ENCODE measurements at places on chromosomes 12 and 14.

GRCh38 chr12:89889062-89889461 is 180.4 kb upstream of the ATP2B1 start:
- H3K4me3 ChIP-seq: no peak overlapping the region
- H3K27ac ChIP-seq: no peak overlapping the region
- H3K27me3 ChIP-seq: no peaks in the 10 kb centered on the region
- no peaks in the 10 kb centered on the region for H3K4me1 ChIP-seq
- DNase-seq: no peak

GRCh38 chr14:55756078-55756477 is 176.1 kb downstream of the KTN1 start:
- DNase-seq: no peak
- no peak overlapping the region for H3K4me3 ChIP-seq
- H3K36me3 ChIP-seq: no peaks in the 10 kb centered on the region
- no peaks in the 10 kb centered on the region for H3K27me3 ChIP-seq

DNA sequence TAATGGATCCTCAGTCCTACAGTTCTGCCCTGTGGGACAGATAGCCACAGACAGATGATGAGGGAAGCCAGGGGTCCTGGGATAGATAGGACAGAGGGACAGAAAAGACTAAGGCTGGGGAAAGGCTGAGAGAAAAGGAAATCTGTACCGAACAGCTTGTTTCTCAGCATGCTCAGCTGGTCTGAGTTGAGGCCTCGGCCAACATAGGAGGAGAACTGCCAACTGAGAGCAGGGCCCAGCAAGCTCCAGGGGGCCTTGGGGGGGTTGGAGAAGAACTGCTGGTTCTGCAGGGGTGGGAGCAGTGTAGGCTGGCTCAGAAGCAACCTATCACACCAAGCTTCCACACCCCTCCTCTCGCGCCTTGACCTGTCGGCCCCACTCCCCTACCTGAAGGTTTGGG is 10.1 kb downstream of the IL23A start:
- H3K36me3 ChIP-seq: peaks cover 32% of the 10 kb centered on the region
- no peak overlapping the region for H3K4me3 ChIP-seq
- DNase-seq: no peak
- no peaks in the 10 kb centered on the region for H3K27me3 ChIP-seq

DNA sequence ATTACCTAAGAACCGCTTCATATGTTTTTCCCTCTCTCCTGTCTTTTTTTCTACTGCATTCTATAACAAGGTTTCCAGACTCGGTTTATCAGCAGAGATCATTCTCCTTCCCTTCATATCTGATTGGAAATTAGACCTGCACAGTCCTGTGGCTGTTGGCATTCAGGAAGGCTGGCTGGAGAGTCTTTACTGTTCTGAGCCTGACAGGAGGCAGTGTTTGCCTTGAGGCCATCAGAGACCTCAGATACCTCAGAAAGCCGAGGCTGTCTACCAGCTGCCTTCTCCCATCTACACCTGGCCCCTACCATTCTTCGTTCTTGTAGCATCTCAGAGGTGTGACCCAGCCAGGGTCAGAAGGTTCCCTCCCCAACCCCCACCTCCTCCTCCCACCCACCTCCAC is 182.0 kb downstream of the CAND1 start:
- H3K4me3 ChIP-seq: no peak overlapping the region
- H3K4me1 ChIP-seq: peaks cover 5% of the 10 kb centered on the region
- H3K27ac ChIP-seq: no peak overlapping the region
- no peaks in the 10 kb centered on the region for H3K27me3 ChIP-seq
- H3K36me3 ChIP-seq: no peaks in the 10 kb centered on the region

- H3K36me3 ChIP-seq: no peaks in the 10 kb centered on the region
- H3K27ac ChIP-seq: no peak overlapping the region
- H3K4me1 ChIP-seq: no peaks in the 10 kb centered on the region
- H3K27me3 ChIP-seq: no peaks in the 10 kb centered on the region
These were observed 5.0 kb downstream of the OSBPL8 start for GRCh38 chr12:76554405-76555230.

- peak overlapping the region; percentile 66 for H3K27ac ChIP-seq
- H3K27me3 ChIP-seq: no peaks in the 10 kb centered on the region
- DNase-seq: no peak
- no peaks in the 10 kb centered on the region for H3K36me3 ChIP-seq
- peaks cover 23% of the 10 kb centered on the region for H3K4me1 ChIP-seq
- no peak overlapping the region for H3K4me3 ChIP-seq
These were observed 141.9 kb downstream of the ANO6 start for GRCh38 chr12:45357539-45358417.

DNA sequence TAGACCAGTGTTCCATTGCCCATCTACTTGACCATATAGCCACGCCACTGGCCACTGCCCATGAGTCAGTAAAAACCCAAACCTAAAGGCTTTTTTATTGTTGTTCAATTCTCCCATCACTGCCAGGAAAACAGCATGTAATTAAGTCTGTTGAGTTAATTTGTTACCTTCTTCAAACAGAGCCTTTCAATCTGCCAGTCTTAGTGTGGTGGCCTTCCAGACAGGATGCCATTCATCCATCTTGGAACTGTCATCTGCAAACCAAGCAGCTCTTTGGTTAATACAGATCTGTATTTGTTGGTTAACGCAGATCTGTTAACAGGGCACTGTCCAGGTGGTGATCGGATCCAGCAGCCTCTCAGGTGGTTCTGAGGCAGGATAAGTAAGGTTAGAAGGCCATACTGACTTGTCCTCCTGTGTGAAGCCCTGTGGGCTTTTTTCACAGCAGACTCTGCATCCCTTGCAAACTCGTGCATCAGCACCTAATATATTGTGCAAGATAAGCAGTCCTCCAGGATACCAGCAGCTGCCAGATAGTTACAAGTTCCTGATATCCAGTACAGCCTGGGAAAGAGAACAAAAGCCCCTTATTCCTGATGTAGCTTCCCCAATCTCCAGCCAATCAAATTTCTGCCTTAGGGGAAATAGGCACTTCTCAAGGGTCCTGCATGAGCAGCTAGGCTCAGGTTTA is 59.1 kb upstream of the DHRS4 start:
- H3K4me3 ChIP-seq: no peak overlapping the region
- H3K27ac ChIP-seq: no peak overlapping the region
- H3K36me3 ChIP-seq: no peaks in the 10 kb centered on the region
- no peaks in the 10 kb centered on the region for H3K4me1 ChIP-seq
- H3K27me3 ChIP-seq: no peaks in the 10 kb centered on the region

All from sigmoid colon (tissue), 7 donors.